ENCODE measurements at places on chromosomes 4 and X.

DNA sequence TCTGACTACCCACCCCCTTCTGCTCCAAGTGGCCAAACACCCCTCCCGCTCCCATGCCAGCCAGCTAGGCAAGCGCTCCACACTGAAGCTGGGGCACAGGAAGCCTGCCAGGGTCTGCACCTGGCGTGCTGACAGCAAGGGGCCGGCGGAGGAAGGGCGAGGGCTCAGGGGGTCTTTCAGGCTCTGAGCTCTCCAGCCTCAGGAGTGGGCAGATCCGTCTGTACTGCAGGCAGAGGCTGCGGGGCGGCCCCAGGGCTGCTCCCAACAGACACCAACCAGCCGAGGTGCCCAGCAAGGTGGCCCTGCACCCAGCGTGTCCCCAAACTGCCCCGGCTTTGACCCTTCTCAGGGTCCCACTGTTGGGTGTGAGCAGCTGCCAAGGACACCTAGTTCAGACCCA lies 14.8 kb downstream of the FAM53A start:
- no peak for DNase-seq

DNA sequence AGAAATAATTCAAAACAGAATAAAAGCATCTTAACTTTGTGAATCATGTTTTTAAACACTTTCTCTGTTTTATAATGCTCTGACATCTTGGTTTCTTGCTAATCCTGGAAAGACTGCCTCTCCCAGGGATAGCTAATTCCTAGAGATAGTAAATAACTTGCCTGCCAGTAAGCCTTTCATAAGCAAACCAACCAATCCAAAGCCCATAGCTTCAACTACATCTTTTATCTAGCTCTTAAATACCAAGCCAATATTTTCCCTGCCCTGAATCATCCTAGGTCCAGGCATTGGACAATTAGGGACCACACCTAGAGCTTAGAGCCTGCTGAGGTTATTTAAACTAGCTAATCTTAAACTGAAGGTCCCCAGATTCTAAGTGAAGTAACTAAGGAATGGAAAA lies 223.7 kb upstream of the DIPK2B start:
- no peak for DNase-seq

DNA sequence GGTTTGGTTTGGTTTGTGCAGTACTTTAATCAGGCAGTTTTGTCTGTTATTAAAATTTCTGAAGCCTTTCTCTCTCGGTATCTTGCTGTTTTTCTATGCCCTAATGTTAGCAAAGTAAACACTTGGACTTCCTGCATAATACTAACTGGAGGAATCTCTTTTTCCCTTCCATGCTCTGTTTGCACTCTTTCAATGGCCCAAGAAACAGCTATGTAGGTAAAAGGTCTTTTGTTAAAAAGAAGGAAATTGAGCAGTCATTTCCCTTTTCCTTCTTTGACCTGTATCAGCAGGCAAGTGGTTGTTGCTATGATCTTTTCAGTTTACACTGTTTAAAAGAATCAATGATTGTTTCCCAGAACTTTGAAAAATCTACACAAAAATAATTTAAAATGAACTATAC lies 82.7 kb downstream of the CCSER1 start:
- DNase-seq: peak; percentile 95

DNA sequence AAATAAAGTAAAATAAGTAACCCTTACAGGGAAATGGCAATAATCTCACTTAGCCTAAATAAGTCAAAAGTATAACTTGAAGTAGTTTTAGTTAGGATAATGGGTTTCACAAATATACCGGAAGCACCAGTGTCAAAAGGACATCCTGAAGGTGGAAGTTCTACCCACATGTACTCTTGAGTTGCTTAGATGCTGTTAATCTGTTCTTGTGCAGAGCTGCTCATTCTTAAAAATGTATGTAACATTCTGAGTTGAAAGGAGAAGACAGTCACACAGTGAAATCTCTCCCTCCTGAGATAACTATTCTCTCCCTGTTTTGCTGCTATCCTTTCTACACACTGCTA lies 11.2 kb upstream of the CCNG2 start:
- peak; percentile 26 for DNase-seq

- no peak for DNase-seq
Observed at GRCh38 chrX:6685489-6685888, 150.6 kb upstream of the VCX3A start.

DNA sequence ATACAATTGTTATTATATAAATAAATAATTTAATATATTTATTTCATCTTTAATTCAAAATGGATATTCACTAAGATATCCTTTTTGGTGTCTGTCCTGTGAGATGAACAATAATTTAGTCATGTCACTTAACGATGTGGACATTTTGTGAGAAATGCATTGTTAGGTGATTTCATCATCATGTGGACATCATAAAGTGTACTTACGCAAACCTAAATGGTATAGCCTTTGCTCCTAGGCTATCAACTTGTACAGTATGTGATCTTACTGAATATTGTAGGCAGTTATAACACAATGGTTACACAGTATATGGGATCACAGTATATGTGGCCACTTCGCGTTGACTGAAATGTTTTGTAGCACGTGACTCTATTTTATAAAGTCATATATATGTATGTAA lies 20.2 kb upstream of the CHRNA9 start:
- no peak for DNase-seq

DNA sequence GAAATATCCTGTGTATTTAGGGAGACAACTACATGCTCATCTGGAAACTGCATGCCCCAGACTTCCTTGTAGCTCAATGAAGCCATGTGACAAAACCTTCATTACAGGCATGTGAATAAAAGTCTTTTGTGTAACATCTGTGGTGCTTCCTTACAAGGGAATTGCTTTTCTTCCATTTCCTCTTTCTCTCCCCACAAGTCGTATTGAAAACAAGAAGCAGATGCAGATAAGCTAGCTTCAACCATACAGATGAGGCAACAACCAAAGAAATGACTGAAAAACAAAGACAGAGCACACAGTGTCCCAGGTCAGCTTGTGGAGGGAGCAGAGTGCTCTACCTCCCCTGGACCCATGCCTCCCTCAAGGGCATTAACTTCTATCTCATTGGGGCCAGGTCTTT lies 115.8 kb upstream of the INPP4B start:
- DNase-seq: no peak

GRCh38 chr4:94168321-94168720 lies 39.3 kb upstream of the SMARCAD1 start:
- DNase-seq: no peak

DNA sequence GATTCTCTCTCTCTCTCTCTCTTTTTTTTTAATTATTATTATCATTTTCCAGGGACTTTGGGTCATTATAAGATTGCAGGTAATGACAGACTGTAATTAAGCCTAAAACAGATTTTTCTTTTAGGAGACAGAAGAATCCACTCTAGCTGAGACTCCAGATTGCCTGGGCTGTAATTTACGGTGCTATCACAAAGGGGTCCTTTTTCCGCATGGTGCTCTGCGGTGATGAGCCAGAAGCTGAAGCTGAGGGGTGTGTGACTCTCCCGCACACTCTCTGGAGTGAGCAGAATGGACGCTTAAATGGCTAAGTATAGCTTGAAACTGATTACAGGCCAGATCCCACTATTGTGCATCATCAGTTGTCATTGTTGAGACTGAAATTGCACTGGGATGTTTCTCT lies 50.0 kb downstream of the LGI2 start:
- no peak for DNase-seq

DNA sequence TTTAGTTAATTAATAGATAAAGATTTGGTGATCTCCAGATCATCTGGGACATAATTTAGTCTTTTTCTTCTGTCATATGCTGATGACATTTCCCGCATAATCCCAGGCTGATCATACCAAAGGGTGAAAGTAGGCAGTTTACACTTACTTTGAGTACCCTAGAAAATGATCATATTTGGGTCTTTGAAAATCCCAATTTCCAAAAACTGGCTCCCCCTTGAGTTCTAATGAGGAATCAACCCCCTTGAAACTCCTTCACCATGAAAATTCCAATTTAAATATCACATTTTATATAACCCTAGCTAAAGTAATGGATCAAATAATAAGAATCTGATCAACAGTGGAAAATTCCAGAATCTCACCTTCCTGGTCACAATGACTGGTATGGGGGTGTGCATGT lies 223.4 kb downstream of the NAF1 start:
- DNase-seq: no peak

DNA sequence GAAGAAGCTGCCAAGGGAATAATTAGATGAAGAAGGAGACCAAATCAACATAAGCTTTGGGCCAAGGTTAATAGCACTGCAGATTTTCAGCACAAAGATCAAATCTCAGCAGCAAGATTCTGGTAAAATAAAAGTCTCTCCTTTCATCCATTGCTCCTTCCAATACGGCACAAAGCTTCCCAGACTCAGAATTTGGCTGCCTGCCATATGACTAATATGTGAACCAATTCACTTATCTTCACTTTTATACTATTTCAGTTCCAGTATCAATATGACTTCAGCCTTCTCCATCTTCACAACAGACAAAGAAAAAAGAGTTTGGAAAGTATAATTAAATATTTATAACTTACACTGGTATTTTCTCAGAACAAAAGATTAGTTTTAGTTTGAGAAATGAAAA lies 978.3 kb upstream of the GRID2 start:
- peak; percentile 69 for DNase-seq

GRCh38 chr4:169105620-169106019 lies 95.6 kb upstream of the CBR4 start:
- no peak for DNase-seq

DNA sequence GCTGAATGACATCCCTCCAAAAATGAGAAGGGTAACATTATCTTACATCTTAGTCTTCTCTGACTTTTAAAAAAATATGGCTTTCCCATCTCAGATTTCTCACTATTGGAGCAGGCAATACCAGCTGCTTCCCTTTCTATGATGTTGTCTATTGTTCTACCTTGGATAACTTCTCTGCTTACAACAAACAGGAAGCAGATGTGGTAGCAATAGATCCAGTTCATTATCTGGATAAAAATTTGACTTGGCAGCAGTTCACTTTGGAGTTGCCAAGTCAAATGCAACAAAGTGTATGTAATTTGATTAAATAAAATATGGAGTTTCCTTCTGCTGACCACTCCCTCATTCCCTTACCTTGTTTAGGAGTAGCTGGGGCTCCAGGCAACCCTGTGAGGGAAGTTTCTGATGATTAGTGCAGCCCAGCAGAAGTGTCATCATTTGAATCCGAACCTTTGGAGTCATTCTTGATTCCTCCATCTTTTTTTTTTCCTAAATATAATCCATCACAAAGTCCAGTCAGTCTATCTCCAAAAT lies 72.0 kb upstream of the GPRIN3 start:
- DNase-seq: peak; percentile 84

DNA sequence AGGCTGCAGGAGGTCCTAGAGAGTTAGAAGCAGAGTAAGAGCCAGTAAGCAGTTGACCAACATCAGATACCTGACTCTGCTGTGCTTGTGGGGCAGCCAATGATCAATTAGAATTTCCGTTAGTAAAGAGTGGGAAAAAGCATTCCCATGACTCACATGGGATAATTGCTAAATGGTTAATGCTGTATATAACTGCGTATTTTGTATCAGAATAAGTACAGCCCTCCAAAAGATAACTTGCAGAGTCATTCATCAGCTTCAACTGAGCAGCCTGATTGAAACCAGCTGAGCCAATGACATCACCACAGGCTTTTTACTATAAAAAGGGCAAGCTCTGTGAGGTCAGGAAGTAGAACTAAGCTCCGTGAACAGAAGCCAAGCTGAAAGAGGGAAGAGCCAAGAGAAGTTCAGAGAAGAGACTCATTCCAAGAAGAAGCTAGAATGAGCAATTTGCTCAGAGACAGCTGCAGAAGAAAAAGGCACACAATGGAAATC lies 67.9 kb downstream of the PPP3CA start:
- DNase-seq: peak; percentile 67

DNA sequence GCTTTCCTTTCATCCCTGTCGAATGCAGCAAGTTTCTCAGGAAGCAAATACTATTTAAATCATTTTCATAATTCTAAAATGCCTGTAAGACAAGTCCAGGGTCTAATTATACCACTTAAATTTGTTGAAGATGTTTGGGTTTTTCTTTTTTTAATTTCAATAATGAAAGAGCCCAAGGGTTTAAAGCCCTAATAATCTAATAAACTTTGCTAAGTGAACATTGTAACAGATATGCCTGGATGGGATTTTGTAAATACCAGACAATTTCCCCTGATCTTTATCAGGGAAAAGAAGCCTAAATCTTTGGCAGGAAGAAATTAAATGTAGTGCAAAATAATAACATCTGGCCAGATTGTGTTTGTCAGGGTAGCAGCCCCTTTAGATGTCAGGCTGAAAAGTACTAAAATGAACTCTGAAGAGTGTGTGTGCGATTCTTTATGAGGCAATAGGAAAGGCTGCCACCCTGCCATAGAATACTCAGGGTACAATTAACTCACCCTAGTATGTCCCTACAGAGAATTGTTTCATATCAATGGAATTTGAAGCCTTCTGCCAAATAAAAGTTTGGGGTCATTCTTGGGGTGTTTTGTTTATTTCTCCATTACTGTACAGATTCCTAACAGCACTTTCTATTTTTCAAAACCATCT lies 45.6 kb downstream of the GPC3 start:
- DNase-seq: no peak

GRCh38 chr4:74873545-74874301 lies 59.2 kb upstream of the PARM1 start:
- no peak for DNase-seq

- DNase-seq: no peak
Observed at GRCh38 chr4:22202246-22202974, 253.8 kb upstream of the KCNIP4 start.

GRCh38 chrX:153917869-153918268 lies 8.2 kb downstream of the ARHGAP4 start:
- no peak for DNase-seq

DNA sequence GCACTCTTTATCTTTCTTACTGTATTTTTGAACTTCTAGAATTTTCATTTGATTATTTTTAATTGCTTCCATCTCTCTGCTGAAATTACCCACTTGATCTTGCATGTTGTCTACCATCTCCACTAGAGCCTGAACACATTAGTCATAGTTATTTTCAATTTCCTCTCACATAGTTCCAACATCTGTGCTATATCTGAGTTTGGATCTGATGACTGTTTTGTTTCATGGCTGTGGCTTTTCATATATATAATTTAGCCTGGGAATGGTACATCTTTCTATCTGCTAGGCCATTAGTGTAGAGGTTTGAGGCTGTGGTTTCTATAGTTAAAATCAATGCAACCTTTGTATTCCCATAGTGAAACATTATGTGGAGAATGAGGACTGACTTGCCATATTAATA lies 33.2 kb downstream of the NPY2R start:
- DNase-seq: no peak

DNA sequence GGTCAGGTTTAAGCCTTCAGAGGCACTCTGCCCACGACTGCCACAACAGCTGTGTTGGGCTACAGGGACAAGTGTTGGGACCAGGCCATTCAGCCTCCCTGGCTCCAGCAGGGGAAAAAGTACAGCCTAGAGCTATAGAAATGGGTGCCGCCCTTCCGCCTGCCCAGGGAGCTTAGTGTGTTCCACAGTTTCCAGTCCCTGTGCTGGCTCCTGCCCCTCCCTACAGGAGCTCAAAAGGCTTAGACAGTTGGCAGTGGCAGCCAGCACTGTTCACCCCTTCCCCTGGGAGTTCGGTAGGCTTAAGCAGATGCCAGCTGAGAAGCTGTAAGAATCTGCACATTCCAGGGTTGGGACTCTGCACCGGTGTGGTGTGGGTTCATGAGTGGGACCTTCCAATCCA lies 408.2 kb upstream of the INTU start:
- no peak for DNase-seq

GRCh38 chrX:1385253-1386223 lies 6.4 kb downstream of the SLC25A6 start:
- DNase-seq: no peak

GRCh38 chr4:87046121-87046551 lies 111.3 kb downstream of the AFF1 start:
- peak; percentile 92 for DNase-seq

Measured in endothelial cell of umbilical vein (primary cell).